Lower leg skin (tissue), 4 donors: ENCODE measurements at places on chromosomes 4 and X.

DNA sequence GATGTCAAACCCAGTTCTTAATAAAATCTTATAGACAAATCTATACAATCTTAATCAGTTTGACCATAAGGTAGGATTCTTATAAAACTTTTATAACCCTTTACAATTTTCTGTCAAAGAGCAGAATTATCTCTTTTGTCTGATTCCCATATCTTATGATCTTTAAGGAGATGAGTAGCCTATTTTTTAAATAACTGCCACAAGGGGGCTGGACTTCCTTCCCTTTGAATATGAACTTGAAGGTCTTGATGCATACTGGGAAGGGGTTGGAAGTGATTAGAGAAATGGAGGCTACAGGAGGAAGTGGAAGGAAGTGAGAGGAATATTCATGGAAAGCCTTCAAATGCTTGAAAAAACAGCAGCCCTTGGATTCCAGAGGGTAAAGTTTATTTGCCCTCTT is 111.1 kb downstream of the APOOL start:
- no peak for DNase-seq

GRCh38 chrX:14528629-14529289 is 577 bp upstream of the GLRA2 start:
- DNase-seq: peak; percentile 26

DNA sequence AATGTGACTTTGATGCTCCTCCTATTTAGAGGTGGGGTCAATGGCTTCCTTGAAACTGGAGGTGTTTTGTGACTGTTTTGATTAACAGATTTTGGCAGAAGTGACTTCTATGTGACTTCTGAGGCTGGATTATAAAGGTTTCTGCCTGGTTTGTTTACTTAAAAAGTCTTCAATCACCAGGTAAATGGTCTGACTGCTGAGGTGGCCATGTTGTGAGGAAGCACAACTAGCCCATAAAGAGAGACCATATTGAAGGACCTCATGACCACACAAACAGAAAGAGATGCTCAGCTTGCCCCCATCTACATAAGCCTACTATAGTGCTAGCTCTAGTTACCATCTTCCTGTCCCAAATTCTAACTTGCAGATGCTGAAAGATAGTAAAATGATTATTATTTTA is 14.3 kb upstream of the LSM6 start:
- DNase-seq: no peak

DNA sequence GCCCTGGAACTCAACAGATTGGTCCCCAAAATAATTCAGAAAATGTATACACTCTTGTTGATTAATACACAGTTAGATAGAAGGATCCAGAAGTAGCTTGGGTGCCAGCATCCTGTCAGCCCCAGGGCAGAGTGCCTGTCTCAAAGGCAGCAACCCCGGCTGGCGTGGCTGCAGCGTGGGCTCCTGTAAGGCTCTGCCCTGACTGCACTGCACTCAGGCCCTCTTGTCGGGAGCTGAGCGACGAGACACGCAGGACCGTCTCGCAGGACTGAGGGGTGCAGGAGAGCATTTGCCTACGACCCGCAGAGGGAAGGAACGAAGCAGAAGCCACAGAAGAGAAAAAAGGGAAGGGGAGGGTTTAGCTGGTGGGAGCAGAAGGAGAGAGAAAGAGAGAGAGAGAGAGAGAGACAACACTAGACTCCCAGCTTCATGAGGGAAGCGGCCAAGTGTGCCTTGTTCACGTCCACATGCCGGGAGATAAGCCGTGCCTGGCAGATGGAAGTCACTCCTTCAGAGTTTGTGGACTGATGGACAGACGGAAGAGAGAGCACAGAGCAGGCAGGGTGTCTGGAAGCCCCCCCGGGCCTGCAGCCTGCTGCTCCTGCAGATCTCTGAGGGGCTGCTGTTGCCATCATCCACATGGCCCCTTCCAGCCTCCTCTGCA is 38.7 kb upstream of the HELT start:
- DNase-seq: no peak

- DNase-seq: no peak
Measured at GRCh38 chrX:10893976-10894375, 217.2 kb upstream of the HCCS start.

GRCh38 chr4:104859601-104860237 is 287.0 kb upstream of the TET2 start:
- DNase-seq: no peak

GRCh38 chr4:112343330-112344080 is 46.3 kb downstream of the ALPK1 start:
- DNase-seq: no peak

GRCh38 chr4:1986578-1987210 is 22.1 kb downstream of the NELFA start:
- no peak for DNase-seq

GRCh38 chr4:76363556-76364290 is 57.2 kb downstream of the STBD1 start:
- DNase-seq: no peak

DNA sequence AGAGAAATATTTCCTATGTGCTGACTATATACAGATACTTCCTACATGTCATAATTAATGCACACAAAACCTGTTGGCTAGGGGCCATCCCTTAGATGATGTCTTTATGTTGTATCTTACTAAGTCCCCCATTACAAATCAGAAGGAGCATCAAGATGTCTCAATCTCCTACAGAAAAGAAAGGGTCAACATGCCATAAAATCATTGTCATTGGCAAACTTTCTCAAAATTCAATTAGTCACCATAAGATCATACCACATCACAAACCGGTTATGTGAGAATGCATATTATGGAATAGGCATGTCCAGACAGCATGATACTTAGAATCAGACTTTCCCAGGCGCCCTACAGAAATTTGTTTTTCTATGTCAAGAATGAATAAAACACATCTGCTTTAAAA is 175.2 kb upstream of the TET2 start:
- DNase-seq: no peak

DNA sequence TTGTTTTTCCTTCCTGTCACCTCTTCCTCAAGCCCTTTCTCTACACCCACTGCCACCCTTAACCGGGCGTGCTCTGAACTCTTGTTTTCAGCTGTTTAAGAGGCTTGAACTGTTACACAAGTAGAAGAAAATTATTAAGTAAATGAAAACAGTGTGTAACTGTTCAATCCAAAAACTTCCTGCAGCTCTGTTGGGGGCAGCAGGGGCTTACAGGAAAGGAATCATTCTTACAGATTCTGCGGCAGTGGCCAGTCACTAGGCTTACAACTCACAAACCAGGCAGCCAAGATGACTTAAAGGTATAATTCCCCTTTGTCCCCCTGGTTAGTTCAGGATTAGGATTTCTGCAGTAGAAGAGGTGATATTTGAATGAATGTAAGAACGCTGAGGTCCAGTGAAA is 70.2 kb upstream of the ETNPPL start:
- DNase-seq: no peak

GRCh38 chrX:8743126-8743732 is 11.3 kb upstream of the ANOS1 start:
- DNase-seq: peak; percentile 88

GRCh38 chr4:68326141-68326540 is 23.7 kb downstream of the YTHDC1 start:
- no peak for DNase-seq

DNA sequence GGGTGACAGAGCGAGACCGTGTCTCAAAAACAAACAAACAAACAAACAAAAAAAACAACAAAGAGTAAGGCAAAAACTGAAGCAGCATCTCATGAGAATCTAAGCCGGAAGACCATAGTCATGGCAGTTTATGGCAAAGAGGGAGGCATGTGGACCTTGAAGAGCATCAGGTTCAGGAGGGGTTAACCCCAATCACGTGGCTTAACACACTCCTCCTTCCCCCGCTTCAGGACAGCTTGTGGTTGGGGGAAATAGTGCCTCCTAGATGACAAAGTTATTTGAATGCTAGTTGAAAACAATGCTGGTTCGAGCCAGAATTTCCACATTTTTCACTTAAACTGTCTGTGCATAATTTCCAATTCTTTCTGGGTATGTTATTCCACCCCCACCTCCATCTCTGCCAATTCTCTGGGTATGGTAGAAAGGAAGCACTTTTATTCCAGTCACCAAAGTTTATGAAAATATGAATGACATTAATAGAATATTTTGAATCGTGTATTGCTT is 11.7 kb upstream of the MAP7D3 start:
- no peak for DNase-seq

- DNase-seq: no peak
Measured at GRCh38 chr4:76199664-76200211, 13.9 kb downstream of the SCARB2 start.

GRCh38 chr4:10031668-10032590 is 10.6 kb upstream of the SLC2A9 start:
- DNase-seq: no peak

DNA sequence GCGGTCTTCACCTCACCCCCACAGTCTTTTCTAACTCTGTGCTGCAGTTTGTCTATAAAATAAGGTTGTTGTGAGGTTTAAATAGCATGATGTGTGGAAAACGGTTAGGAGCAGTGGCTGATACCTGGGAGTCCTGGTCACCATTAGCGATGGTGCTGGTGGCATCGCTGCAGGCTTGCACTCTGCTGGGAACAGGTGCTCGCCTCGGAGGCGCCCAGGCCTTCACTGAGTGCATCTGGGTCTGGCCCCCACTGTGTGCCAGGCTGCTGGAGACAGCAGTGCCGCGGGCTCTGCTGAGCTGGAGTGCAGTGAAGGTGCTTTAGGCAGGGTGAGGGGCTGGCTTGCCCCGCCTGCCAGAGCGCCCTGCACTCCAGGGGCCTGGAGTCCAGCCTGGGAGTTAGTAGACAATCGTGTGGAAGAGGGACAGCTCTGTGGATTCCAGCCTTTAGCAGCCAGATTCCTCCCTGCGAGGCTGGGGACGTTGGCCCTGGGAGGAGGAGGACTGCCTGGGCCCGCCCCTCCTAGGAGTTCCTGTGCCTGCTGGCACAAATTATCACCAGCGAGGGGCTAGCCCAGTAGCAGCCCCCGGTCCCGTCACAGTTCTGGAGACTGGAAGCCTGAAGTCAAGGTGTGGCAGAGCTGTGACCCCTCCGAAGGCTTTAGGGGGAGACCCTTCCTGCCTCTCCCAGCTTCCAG is 7.3 kb downstream of the RGS12 start:
- no peak for DNase-seq

GRCh38 chr4:80202741-80203553 is 5.6 kb downstream of the PRDM8 start:
- no peak for DNase-seq

- no peak for DNase-seq
Measured at GRCh38 chr4:138761638-138762220, 253.9 kb upstream of the NOCT start.
